NCI-H510A treated with DMSO at 0.1 percent for 48 hours (cell line): ENCODE measurements at places on chromosomes 3 and 15.

GRCh38 chr3:142337994-142338393, 109.8 kb downstream of the XRN1 start:
- DNase-seq = no peak

GRCh38 chr3:184345317-184346144, 8.1 kb downstream of the FAM131A start:
- peak; percentile 88 for DNase-seq

- no peak for DNase-seq
Measured at GRCh38 chr15:40902605-40903561, 8.6 kb downstream of the VPS18 start.

GRCh38 chr3:2861120-2861519, 249.1 kb downstream of the IL5RA start:
- DNase-seq = peak; percentile 33

DNA sequence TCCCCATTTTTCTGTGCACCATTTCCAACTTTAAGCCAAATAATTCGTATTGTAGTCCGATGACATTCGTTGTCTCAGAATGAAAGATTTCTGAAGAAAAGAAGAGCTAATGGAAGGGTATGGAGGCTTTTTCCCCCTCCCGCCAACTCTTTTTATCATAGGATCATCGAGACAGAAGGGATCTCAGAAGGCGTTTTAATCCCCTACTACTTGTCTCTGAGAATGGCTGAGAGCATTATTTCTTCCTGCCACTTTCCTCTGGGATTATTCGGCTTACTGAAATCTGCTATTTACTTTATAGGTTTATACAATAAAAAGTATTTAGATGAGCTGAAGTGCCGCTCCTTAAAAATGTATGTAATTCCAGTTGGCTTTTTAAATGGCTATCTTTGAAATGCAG, 789.8 kb downstream of the EDEM1 start:
- DNase-seq = no peak

DNA sequence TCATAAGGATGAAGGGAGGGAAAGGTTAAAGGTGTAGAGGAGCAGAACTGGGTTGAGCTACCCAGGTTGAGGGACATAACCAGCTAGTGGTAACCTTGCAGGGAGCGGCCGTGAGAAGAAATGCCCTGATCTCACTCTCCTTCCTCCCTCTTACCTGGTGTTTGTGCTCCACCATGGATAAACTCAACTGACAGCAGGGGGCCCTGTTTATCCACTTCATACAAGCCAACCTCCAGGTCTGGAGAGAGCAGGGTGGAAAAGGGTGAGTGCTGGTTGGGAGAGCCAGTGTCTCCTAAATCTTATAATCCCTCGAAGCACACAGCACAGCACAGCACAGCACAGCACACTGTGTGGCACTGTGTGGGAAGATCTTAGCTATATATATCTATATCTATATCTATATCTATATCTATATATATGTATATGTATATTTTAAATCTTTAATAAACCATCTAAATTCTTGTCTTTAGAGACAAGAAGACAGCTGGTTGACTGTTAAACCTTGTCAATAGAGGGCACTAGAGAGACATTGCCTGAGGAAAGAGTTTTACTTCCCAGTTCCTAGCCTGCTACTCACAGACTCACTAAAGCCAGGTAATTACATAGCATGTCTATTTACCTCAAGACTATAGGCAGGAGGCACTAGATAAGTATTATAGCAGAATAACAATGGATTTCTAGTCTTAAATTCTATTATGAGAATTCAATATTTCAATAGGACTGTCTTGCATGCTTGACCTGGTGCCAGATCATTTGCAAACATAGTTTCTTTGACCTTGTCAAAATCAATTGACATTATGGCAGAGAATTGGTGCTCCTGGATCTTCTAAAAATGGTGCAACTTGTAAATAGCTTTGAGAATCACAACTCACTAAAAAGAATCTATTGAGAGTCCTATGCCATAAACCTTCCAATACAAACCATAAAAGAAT, 21.7 kb upstream of the FMN1 start:
- peak; percentile 31 for DNase-seq

DNA sequence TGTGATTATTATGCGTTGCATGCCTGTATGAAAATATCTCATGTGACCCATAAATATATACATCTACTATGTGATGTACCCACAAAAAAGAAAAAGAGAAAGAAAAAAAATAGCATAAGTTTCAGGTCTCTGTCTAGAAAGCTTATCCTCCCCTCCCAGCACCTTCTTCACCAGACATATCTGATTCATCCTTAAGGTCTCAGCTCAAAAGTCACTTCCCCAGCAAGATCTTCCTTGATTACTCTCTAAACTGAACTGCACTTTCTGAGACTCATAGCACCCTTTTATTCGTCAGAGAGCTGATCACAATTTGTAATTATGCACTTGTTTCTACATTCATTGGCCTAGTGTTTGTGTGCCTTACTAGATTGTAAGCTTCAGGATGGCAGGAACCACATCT, 11.1 kb upstream of the PTPN9 start:
- DNase-seq = no peak

DNA sequence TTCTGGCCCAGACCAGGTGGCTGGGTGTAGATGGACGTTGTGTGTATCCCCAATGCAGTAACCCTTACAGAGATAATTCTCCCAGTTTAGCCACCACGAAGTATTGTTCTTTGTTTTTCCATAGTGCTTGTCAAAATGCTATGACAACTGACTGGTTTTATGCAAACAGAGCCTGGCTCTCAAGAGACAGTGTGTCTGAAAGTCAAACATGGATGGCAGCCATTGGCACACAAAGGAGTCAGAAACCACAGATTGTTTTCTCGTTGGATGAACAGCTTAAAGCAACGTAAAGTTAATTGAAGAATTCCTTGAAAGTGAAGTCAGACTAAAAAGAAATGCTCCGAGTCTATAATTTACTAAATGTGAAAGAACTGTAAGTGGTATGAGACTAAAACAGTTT, 91.2 kb downstream of the FILIP1L start:
- DNase-seq = peak; percentile 68

DNA sequence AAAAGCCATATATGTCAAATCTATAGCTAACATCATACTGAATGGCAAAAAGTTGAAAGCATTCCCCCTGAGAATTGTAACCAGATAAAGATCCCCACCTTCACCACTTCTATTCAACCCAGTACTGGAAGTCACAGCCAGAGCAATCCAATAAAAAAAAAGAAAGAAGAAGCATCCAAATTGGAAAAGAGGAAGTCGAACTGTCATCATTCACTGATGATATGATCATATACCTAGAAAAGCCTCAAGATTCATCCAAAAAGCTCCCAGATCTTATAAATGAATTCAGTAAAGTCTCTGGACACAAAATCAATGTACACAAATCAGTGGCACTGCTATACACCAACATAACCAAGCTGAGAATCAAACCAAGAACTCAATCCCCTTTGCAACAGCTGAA, 97.4 kb downstream of the CBLB start:
- no peak for DNase-seq

DNA sequence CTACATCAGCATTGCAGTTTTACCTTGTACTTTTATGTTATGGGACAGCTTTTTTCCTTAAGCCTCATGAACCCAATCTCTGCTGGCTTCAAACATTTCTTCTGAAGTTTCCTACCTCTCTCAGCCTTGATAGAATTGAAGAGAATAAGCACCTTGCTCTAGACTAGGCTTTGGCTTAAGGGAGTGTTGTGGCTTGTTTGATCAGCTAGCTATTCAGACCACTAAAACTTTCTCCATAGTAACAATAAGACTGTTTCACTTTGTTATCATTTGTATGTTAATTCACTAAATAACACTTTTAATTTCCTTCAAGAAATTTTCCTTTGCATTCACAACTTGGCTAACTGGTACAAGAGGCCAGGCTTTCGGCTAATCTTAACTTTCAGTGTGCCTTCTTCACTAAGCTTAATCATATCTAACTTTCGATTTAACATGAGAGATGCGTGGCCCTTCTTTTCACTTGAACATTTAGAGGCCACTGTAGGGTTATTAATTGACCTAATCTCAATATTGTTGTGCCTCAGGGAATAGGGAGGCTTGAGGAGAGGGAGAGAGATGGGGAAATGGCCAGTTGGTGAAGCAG, 8.1 kb upstream of the TIGIT start:
- DNase-seq = no peak

DNA sequence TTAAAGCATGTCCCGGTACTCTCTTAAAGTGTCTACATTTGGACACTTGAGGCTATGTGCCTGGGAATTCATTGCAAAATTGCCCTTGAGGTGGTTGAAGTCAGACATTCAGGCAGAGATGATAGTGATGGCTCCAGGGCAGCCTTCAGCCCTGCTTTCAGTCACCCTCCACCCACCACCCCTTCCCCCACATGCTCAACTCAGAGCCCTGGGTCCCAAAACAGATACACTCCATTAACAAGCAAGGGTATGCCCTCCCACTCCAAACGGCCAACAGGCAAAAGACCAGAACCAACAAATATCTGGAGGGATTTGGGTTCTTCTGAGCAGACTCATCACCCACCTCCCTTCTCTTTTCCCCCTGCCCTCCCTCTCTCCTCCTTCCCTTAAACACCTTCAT, 29.9 kb upstream of the VIPR1 start:
- DNase-seq = no peak

DNA sequence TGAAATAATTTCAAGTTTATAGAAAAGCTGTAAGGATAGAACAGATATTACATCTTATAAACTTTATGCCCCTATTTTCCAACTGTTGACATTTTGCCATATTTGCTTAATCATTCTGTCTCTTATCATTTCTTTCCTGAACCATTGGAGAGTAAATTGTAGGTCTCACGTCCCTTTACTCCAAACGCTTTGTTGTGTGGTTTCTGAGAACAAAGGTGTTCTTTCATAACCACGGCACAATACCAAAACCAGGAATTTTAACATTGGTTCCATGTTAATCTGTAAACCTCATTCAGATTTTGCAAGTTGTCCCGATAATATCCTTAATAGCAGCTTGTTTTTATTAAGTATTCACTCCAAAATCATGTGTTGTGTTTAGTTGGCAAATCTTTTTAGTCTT, 134.8 kb downstream of the AKAP13 start:
- no peak for DNase-seq

GRCh38 chr3:51622413-51622812, 48.6 kb upstream of the TEX264 start:
- DNase-seq = no peak

- DNase-seq = no peak
Measured at GRCh38 chr3:73762855-73763254, 138.1 kb upstream of the PDZRN3 start.

DNA sequence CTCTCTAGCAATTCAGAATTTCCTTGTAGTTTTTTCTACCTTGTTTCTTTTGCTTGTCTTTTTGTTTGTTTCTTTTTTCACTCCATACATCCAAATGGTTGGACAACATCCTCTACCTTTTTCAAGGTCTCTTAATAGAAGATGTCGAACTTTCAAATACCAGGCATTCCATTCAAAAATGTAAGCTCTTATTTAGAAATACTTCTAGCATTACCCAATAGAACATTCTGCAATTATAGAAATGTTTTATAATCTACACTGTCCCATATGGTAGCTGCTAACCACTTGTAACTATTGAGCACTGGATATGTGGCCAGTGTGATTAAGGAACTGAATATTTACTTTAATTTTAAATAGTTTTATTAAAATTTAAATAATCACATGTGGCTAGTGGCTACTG, 196.2 kb upstream of the MRPL3 start:
- no peak for DNase-seq

DNA sequence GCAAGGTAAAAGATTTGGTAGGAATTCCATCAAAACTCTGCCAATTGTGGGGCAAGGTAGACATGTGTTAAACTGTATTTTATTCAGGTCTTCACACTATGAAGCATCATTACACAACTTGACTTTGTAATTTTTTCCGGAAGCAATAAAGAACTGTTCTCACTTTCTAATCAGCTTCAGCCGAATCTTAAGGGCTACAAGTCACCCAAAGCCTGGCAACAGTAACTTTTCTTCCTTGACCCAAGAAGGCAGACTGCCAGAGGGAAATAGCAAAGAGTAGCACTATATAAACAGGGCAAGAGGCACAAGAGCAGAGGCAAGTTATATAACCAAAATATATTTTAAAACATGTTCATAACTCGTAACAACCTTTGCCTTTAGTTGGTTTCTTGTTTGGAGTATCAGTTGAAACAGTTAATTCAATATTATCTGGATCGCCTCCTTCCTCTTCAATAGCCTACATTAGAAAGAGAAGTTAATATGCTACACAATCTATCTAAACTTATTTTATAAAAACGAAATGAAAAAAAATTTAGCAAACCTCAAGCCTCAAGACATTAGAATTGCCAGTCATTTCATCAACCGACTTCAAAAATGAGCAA, 1.4 kb downstream of the SLTM start:
- no peak for DNase-seq
